ENCODE measurements at places on chromosomes 13 and 19.

DNA sequence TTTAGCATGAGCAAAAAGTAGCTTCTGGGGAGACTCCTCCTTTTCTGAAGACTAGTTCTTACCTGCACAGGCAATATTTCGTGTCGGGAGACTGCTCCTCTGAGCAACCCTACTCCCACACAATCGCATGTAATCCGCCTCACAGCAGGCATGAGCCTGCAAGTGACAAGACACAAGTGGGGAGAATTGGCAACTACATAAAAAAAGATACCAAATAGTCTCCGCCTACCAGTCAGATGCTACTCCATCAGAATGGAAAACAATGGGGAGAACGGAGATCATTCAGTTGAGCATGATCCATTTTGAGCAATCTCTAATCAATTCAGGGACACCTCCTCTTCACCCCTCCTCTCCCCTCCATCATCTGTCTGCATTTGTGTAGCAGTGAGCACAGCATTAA lies 321.0 kb downstream of the COG6 start:
- DNase-seq = no peak

GRCh38 chr13:31418186-31418585 lies 218.4 kb downstream of the B3GLCT start:
- no peak for DNase-seq

DNA sequence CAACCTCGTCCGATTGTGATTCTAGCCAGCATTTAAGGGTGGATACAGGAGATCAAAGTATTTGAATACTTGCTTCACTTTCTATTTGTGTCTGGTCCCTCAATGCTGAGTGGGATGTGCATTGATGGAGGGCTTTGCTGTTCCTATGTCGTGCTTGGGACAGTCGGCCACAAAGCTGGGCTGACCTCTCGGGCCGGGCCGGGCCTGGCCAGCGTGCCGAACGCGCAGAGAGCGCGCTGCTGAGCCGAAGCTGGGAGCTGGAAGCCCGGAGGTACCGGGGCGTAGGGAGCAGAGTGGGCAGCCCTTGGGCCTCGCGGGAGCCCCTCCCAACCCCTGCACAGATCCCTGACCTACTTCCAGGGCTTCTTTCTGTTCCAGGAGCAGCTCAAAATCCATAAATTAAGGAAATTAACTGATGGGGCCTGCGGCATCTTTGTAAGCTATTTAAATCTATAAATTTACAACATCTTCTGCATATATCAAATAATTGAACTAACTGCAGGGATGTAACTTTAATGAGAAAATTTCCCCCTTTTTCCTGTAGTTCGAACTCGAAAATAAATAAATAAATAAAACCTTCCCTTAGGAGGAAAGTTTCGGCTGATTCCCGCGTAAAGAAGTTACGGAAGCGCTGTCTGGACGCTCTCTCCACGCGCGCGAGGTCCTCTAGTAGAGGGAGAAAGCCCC lies 1.8 kb upstream of the KCTD15 start:
- DNase-seq = no peak

DNA sequence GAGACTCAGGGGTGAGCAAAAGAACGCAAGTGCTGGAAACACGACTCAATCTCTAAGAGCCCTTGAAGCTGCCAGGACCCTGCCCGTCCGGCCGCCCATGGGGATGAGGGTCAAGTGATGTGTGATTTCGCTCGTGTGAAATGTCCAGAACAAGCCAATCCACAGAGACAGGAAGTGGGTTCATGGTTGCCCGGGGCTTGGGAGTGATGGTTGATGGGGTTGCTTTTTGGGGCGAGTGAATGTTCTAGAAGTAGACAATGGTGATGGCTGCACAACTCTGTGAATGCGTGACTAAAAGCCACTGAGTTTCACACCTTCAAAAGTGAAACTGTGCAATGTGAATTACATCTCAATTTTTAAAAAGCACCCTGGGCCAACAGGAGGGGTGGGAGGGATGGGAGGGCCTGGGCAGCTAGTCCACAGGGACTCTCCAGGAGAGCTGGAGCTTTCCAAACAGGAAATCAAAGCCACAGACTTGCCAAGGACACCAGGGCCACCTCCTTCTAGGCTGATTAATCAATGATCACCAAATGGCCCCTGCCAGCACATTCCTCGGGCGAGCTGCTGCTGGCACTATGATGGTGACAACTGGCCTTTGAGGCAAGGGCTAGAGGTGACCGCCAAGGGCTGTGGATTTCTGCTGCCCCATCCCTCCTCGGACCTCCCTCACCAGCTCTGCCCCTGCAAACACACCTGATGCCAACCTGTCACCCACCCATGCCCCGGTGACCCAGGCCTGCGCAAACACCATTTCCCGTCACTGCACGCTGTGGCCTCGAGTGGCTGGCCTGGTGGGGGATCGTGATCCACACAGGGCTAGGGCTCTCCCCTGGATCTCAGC lies 14.0 kb downstream of the DPP9 start:
- no peak for DNase-seq

DNA sequence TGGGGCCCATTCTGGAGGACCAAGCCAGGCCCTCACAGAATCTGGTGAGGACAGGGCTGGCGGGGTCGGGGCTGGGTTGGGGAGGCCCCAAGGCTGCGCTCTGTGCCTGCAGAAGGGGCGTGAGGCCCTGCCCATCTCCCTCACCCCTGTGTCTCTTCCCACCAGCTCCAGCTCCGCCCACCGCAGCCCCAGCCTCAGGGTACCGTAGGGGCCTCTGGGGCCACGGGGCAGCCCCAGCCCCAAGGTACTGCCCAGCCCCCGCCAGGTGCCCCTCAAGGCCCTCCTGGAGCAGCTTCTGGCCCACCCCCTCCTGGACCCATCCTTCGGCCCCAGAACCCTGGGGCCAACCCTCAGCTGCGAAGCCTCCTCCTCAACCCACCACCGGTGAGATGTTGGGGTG lies 15.4 kb upstream of the PTOV1 start:
- no peak for DNase-seq

All from stimulated activated CD4-positive, alpha-beta T cell treated with anti-CD3 and anti-CD28 coated beads, Interleukin-2, amount 100 ng/mL, for 48 hours (primary cell).